ENCODE measurements at places on chromosomes 2 and 18. TPM values are rescaled to one million over a fixed set of nuclear protein-coding genes. Genes with fewer than 3 reads are reported as not detected.

C2orf15 gene
- 0.78 TPM for total RNA-seq

MRO gene
- total RNA-seq: not detected

LHCGR gene
- total RNA-seq: not detected

PSMA8 gene
- not detected for total RNA-seq

PRKAG3 gene
- total RNA-seq: 49.9 TPM

YIPF4 gene
- 50.4 TPM for total RNA-seq

EFHD1 gene
- not detected for total RNA-seq

CCBE1 gene
- 8.6 TPM for total RNA-seq

SERPINB4 gene
- total RNA-seq: not detected

CAPN13 gene
- not detected for total RNA-seq

SPATA3 gene
- total RNA-seq: not detected

SERPINB12 gene
- 0.68 TPM for total RNA-seq

TUBA3E gene
- not detected for total RNA-seq

TCF4 gene
- total RNA-seq: 48.1 TPM

IDH1 gene
- total RNA-seq: 79.4 TPM

PMS1 gene
- total RNA-seq: 34.2 TPM

IL1RN gene
- not detected for total RNA-seq

RAMP1 gene
- 19.5 TPM for total RNA-seq

SLC14A1 gene
- not detected for total RNA-seq

HOXD3 gene
- total RNA-seq: not detected

ZNF385B gene
- 1.2 TPM for total RNA-seq

SP9 gene
- total RNA-seq: 0.05 TPM

L3MBTL4 gene
- total RNA-seq: not detected

CTAGE1 gene
- not detected for total RNA-seq

RNF25 gene
- 20.9 TPM for total RNA-seq

ZSWIM2 gene
- 0.16 TPM for total RNA-seq

ST8SIA5 gene
- total RNA-seq: 3.0 TPM

HDAC4 gene
- 78.0 TPM for total RNA-seq

POTEC gene
- total RNA-seq: not detected

PCARE gene
- total RNA-seq: 0.32 TPM

IGFBP5 gene
- total RNA-seq: 15.8 TPM

MGAT5 gene
- 20.0 TPM for total RNA-seq

SOWAHC gene
- 3.2 TPM for total RNA-seq

FAM124B gene
- total RNA-seq: 0.10 TPM

TXNDC2 gene
- total RNA-seq: 0.10 TPM

DYNAP gene
- not detected for total RNA-seq

IL36G gene
- not detected for total RNA-seq

DSG4 gene
- total RNA-seq: not detected

CDH19 gene
- total RNA-seq: not detected

ABCG5 gene
- total RNA-seq: not detected

C2orf78 gene
- not detected for total RNA-seq

NT5C1B gene
- total RNA-seq: not detected

CCDC150 gene
- total RNA-seq: 7.6 TPM

ATP6V1B1 gene
- 1.7 TPM for total RNA-seq

C2orf66 gene
- not detected for total RNA-seq

FHOD3 gene
- total RNA-seq: 57.5 TPM

MERTK gene
- 0.21 TPM for total RNA-seq

TXNL4A gene
- 42.4 TPM for total RNA-seq
